ENCODE measurements at places on chromosomes 4 and X.

GRCh38 chr4:143406523-143406922 lies 69.8 kb downstream of the GAB1 start:
- no peak for DNase-seq

- no peak for DNase-seq
Observed at GRCh38 chr4:13329963-13330362, 154.2 kb downstream of the RAB28 start.

DNA sequence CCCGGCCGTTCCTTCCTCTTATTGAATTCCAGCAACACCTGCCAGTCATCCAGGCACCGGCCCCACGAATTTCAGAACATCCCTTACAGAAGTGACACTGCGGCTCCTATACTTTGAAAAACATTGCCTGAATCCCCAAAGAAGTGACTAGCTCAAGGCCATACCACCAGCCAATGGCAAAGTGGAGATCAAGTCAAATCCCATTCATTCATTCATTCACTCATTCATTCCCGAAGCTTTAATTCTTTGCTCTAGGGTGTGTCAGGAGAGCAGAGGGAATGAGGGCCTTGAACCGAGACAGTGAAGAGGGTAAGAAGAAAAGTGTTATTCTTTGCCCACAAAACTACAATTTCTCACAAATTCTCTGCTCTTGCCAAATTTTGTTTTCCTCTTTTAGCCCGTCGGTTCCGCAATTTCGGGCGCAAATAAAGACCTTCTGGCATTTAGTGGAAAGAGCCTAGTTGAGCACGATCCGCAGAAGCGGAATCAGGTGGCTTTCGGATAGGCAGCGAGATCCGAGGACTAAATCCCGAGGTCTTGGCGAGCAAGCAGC lies 824 bp upstream of the HMGB3 start:
- DNase-seq: no peak

DNA sequence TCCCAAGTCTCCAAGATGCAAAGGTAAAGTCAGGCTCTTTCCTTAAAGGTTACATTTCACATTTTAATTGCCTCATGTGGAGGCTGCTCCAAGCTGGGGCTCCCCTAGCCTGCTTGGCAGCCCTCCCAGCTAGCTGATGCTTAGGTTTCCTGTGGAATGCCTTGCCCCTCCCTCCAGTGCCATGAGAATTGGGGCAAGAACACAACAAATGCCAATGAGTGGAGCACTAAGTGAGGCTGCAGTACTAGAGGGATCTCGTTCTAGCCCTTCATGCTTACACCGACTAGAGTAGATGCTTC lies 597.7 kb downstream of the MID1IP1 start:
- DNase-seq: no peak

DNA sequence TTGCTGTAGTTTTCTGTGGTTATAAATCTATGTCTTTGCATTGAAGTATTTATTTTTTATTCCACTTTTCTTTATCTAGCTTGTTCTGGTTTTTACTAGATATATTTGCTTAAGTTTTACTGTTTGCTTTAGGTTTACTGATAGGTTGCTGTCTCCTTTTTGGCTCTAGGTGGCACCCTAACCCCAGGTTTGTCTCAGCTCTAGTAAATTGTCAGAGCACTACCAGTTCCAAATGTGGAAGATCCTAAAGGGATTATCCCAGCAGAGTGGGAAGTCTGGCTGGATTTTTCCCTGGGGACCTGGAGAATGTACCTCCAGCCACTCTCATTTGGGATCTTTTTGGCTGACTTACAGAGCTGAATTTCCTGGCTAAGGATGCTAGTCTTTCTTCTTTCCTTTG lies 106.1 kb downstream of the PBDC1 start:
- DNase-seq: peak; percentile 40

DNA sequence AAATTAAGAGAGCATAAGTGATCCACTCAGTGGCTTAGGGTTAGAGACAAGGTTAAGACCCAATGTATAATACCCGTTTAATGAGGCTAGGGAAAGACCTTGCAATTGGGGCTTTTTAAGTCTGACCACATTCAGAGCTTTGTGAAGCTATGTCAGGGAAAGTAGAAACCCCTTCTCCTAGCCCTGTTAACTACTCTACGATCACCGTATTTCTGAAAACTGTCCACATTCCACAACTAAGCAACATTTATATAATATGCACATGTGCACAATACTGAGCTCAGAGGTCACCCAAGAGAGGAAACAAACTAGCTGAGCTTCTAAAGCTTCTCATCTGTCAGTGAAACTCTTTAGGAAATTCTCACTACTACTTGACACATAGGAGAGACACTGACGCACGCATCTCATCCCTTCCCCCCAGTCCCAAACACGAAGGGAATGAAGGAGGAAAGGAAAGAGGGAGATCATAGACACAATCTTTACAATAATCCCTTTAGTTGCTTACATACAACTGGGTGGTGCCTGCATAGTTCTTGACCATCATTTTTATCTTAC lies 56.2 kb downstream of the METTL14 start:
- DNase-seq: no peak

DNA sequence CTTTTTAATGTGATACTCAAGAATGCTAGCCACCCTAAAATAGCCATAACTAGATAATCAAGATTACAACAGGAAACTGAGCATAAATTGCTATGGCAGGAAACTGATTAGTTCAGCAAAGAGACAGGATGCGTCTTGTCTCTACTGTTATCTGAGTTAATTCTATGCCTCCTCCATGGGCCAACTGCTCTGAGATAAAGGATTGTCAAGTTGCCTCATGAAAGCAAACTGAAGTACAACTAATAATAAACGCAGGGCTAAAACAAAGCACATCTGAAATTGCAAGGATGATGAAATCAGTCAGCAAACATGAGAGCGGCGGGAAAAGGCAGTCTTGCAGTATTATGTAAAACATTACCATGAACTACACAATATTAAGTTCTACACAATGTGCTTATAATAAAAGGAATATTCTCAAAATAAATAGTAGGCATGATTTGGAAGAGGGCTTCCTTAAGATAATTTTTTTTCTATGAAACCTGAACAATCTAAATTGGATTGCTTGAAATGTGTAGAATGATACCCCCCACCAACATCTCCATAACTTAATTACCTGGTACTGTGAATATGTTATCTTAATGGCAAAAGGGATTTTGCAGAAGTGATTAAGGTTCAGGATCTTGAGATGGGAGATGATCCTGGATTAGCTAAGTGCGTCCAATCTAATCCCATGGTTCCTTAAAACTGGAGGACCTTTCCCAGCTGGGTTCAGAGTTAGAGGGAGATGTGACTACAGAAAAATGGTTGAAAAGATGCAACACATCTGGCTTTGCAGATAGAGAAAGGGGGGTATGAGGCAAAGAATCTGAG lies 65.9 kb downstream of the ANTXR2 start:
- no peak for DNase-seq

GRCh38 chrX:16544969-16545368 lies 105.0 kb upstream of the S100G start:
- no peak for DNase-seq

Measured in GM13977 (cell line).